ENCODE measurements at places on chromosomes 6 and 20. TPM values are rescaled to one million over a fixed set of nuclear protein-coding genes. Genes with fewer than 3 reads are reported as not detected.

MANEA gene
- 4.1 TPM for total RNA-seq

TTI1 gene
- total RNA-seq, result 22.8 TPM

ADGRF1 gene
- total RNA-seq, result not detected

ZBTB46 gene
- total RNA-seq, result 0.59 TPM

ZNF165 gene
- 1.3 TPM for total RNA-seq

PPP1R3G gene
- 1.6 TPM for total RNA-seq

EFCAB8 gene
- not detected for total RNA-seq

MEP1A gene
- total RNA-seq, result not detected

ENPP5 gene
- not detected for total RNA-seq

BPIFB1 gene
- total RNA-seq, result 0.14 TPM

LTB gene
- 0.33 TPM for total RNA-seq

OLIG3 gene
- not detected for total RNA-seq

PLTP gene
- 2.0 TPM for total RNA-seq

ID4 gene
- total RNA-seq, result 2.6 TPM

HDGFL1 gene
- total RNA-seq, result not detected

C4A gene
- 0.48 TPM for total RNA-seq

UNC93A gene
- not detected for total RNA-seq

GFRAL gene
- total RNA-seq, result not detected

RIPPLY2 gene
- 0.64 TPM for total RNA-seq

AURKA gene
- 121 TPM for total RNA-seq

BMP5 gene
- total RNA-seq, result 0.07 TPM

ORC3 gene
- 16.8 TPM for total RNA-seq

PGBD1 gene
- 5.3 TPM for total RNA-seq

FAM50B gene
- 5.5 TPM for total RNA-seq

DNMT3B gene
- total RNA-seq, result 4.6 TPM

MYMX gene
- not detected for total RNA-seq

GFOD1 gene
- 1.8 TPM for total RNA-seq

RBM24 gene
- 9.3 TPM for total RNA-seq

ACTL10 gene
- not detected for total RNA-seq

JPH2 gene
- 0.83 TPM for total RNA-seq

SLCO4A1 gene
- total RNA-seq, result 9.1 TPM

MYH7B gene
- total RNA-seq, result 0.20 TPM

OTOR gene
- not detected for total RNA-seq

PTGIS gene
- not detected for total RNA-seq

GNAS-AS1 gene
- not detected for total RNA-seq

SCRT2 gene
- not detected for total RNA-seq

HLA-DPA1 gene
- not detected for total RNA-seq

NKX2-2 gene
- not detected for total RNA-seq

MDFI gene
- 0.86 TPM for total RNA-seq

FOXF2 gene
- total RNA-seq, result 17.7 TPM

PHF20 gene
- 31.0 TPM for total RNA-seq

RHAG gene
- total RNA-seq, result 0.07 TPM

CCHCR1 gene
- total RNA-seq, result 7.2 TPM

PTCRA gene
- not detected for total RNA-seq

SLC22A7 gene
- total RNA-seq, result not detected

TCP11 gene
- total RNA-seq, result not detected

ENPP1 gene
- total RNA-seq, result 1.0 TPM

CCNC gene
- 29.4 TPM for total RNA-seq

EYS gene
- total RNA-seq, result not detected

DPPA5 gene
- not detected for total RNA-seq

ZSCAN12 gene
- 1.5 TPM for total RNA-seq
